ENCODE measurements at places on chromosomes 6 and 20.

GRCh38 chr6:129269891-129270290 is 387.0 kb downstream of the LAMA2 start:
- no peak for DNase-seq

DNA sequence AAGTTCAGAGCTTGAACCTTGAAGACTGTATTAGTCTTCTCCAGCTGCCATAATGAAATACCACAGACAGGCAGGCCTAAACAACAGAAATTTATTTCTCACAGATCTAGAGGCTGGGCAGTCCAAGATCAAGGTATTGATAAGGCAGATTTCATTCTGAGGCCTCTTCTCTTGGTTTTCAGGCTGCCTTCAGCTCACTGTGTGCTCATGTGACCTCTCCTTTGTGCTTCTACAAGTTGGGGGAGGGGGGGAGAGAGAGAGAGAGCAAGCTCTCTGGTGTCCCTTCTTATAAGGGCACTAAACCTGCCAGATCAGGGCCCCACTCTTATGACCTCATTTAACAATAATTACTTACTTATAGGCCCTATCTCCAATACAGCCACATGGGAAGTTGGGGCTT is 102.6 kb upstream of the RSPO3 start:
- no peak for DNase-seq

DNA sequence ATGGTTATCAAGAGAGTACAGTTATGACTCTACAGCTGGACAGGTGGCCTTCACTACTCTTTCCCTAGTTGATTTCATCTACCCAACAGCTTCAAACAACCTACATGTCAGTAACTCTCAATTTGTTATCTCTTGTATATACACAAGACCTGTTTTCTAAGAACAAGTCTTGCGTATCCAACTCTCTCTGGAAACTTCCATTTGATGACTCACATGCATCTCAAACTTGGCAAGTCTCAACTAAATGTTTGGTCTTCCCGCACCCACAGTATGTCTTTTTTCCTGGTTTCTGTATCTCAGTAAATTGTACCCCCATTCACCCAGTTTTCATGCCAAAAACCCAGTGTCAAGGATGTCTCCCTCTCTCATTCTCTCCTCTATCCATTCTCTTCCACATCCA is 97.7 kb downstream of the BTBD9 start:
- DNase-seq, result no peak

GRCh38 chr20:13291157-13291556 is 70.1 kb downstream of the ISM1 start:
- no peak for DNase-seq

- DNase-seq, result no peak
Observed at GRCh38 chr20:15986690-15987089, 586.6 kb downstream of the KIF16B start.

GRCh38 chr6:16035488-16036080 is 93.3 kb upstream of the MYLIP start:
- no peak for DNase-seq

DNA sequence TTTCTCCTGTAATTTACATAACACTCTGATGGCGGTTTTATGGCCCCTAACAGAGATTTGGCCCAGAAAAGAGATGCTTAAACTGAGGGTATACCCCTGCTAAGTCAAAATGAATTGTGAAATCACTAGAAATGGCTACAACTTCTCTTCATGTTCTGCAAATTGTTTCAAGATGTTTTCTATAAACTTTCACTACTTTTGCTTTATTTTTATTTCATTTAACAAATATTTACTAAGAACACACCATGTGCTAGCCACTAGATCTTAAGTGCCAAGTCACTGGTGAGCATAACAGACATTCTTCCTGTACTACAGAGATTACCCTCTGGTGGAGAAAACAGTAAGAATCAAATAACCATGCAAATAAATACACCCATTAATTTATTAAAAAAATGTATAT is 87.6 kb downstream of the KCNQ5 start:
- DNase-seq, result no peak

DNA sequence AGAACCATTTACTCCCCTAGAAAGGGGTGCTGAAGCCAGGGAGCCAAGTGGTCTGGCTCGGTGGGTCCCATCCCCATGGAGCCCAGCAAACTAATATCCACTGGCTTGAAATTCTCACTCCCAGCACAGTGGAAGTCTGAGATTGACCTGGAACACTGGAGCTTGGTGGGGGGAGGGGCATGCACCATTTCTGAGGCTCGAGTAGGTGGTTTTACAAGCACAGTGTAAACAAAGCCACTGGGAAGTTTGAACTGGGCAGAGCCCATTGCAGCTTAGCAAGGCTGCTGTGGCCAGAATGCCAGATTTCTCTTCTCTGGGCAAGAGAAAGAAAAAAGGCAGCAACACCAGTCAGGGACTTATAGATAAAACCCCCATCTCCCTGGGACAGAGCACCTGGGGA is 855.8 kb upstream of the CITED2 start:
- DNase-seq, result no peak

DNA sequence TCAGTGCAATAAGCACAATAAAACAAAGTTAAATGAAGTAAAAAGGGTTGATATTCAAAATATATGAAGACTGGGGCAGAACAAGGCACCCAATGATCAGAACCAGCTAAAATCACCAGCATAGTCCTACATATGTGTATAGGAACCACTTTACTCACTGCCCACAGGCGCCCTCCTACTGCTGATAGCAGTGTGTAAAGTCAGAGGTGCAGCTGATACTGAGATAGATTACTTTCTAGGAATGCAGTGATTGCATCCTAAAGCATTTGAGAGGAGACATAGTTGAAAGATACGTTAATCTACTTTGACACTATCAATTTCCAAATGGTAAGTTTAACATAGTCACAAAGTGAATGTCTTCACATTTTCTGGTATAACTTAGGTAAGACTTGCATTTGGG is 161.1 kb upstream of the MCHR2 start:
- no peak for DNase-seq

DNA sequence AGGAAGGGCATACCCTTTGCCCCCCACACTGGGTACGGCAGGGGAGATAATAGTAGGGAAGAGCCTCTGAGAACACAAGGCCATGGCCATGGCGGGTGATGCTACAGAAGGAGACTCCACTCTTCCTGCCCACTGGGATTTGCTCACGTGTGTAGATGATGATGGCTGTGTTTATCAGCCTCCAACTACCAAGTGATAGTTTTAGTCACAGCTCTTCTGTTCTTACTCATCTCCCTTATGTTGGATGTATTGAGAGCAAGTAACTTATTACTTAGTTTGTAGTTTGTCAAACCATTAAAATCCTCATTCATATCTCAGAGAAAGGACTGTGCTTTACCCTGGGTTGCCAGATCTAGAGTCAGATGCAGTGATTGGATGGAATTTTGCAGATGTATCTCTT is 66.0 kb downstream of the CDH26 start:
- DNase-seq, result no peak

- DNase-seq, result no peak
Observed at GRCh38 chr20:50845566-50846215, 50.8 kb downstream of the BCAS4 start.

DNA sequence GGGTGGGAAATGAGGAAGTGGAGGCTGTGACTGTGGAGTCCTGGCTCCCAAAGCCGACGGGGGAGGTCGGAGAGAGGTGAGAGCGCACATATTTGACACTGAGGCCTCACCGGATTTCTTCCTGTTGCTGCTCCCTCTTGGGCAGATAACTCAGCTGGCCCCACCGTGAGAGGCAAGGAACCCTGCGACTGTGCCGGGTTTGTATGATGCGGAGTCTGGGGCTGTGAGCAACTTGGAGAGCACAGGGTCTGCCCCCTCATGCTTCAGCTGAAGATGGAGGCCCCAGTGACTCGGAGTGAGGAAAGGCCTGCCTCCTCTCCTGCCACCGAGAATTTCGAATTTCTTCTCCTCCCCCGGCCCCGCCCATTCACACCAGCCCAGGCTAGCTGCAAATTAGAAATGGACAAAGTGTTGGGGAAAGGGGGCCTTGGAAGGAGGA is 160.6 kb downstream of the GRM4 start:
- DNase-seq, result no peak

DNA sequence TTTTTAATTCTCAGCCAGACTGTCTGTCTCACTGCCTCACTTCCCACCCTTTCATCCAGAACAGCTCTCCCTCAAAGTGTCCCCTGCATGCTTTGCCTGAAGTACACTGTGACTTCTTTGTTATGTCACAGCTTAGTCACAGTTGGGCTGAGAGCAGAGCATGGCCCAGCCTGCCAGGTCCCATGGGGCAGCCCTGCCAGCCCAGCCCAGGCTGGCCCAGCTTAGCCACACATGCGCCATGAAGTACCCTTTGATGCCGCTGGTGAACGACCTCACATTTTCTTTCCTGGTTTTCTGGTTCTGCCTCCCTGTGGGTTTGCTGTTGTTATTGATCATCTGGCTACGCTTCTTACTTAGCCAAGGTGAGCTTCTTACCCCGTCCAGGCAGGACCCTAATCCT is at the start of gene ADIG:
Gene ADIG (plus strand): TSS at position 185 of the 400 bp plus-strand sequence. CDS start 54 bp downstream, at position 239.
- no peak for DNase-seq

DNA sequence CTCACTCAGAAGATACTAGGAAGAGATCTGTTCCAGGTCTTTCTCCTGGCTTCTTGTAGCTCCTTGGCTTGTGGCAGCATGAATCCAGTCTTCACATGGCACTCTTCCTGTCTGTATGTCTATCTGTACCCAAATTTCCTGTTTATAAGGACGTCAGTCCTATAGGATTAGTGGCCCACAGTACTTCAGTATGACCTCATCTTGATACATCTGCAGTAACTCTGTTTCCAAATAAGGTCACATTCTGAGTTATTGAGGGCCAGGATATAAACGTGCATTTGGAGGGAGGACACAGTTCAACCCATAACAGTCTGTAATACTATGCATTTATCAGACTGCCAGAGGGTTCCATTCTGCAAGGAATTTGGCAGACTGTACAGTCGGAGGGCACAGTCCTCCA is 57.6 kb upstream of the DYNLRB1 start:
- DNase-seq, result no peak

DNA sequence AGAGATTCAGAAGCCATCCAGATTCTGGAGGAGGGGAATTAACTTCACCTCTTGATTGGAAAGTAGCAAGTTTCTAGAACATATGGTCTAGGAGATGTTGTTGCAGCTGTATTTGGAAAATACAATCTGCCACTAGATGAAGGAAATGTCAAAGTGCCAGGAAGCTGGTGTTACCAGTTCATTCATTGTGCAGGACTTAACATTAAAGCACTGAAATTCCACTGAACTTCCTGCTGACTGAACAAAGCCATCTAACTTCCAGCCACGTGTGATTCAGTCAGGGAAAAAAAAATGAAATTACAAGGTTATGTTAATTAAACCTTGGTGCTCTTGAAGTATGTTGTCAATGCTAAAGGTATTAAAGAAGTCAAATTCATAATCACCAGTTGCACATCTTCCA is 321.5 kb upstream of the SASH1 start:
- DNase-seq, result no peak

GRCh38 chr6:11198663-11199603 is 33.5 kb downstream of the NEDD9 start:
- peak; percentile 76 for DNase-seq

GRCh38 chr6:11722220-11722619 is 56.4 kb downstream of the ADTRP start:
- DNase-seq, result peak; percentile 40

DNA sequence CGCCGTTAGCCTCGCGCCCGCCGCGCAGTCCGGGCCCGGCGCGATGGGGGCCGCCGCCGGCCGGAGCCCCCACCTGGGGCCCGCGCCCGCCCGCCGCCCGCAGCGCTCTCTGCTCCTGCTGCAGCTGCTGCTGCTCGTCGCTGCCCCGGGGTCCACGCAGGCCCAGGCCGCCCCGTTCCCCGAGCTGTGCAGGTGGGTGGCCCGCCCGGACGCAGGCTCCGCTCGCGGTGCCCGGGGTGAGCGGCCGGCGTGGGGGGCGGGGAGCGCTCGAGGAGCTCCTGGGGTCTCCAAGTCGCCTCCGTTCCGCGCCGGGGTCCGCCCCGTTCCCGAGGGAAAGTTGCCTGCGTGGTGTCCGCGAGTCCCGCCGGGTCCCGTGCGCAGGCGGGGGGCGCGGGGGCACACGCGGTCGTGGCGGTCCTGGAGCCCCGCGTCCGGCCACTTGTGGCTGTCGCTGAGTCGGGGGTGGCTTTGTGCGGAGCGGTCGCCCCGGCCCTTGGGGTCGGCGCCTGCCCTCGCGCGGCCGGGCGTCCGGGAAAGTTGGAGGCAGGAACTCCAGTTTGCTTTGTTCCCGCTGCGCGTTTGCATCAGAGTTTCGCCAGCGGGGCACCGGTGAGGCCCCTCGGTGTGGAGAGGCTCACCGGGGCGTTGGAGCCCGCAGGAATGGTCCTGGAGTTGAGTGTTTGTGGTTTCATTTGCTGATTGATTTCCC is 476 bp downstream of the IGF2R start:
- DNase-seq, result peak; percentile 53

DNA sequence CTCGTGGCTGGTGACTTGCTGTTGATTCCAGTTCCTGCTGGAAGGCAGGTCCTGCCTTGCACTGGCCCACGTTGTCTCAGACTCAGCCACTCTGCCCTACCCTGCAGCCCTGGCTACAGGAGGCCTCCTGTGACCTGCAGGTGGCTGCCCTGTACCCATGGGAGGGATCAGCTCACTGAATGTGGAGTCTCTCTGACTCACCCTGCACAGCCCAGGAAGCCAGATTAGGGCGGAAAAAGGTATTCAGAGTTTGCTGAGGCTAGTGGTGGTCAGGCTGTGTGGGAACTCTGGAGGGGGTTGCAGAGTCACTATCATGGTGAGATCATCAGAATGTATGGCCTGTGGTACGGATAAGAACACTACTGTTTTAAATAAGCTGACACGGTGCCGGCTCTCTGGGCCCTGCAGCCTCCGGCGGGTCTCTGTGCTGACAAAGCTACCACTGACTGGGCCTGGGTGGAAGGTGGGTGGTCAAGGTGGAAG is 24.7 kb upstream of the PYGB start:
- DNase-seq, result no peak

DNA sequence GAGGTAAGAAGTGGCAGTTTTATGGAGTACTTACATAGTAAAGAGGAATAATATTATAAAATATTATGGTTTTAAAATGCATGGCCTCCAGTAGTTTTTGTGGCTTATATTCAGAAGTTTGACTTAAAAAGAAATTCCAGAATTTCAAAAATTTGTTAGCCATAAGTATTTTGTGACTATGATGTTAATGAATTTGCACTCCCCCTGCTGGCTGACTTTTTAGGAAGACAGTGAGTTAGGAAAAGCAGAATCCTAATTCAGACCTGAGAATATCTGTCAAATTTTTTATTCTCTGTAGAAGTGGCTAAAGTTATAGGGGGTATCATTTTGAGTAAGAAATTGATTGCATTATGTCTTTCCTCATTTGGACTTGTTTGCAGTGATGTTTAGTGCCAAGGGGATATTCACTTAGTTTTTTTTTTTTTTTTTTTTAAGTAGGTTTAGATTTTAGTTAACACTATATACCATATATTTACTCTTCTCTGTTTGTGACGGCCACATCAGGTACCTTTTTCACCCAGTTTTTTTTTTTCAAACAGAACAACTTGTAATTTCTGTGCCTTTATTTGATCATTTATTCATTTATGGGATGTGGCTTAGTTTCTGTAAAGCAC is 40.8 kb downstream of the ZFAND3 start:
- DNase-seq, result no peak
